T-helper 2 cell treated with Interferon-gamma antibody and Interleukin-4, amounts not matched to agents 5 μg/mL and 100 μg/mL, for 36 hours (primary cell): ENCODE measurements at places on chromosomes 6 and 20.
A peak's percentile ranks its signal among the peaks of the same experiment; 100 is the strongest.

GRCh38 chr20:31390490-31390889 is at the start of gene DEFB119:
Gene DEFB119, minus strand, starts transcription at chr20:31390590. Its CDS starts 107 bp downstream, at chr20:31390483.
- DNase-seq, result no peak

DNA sequence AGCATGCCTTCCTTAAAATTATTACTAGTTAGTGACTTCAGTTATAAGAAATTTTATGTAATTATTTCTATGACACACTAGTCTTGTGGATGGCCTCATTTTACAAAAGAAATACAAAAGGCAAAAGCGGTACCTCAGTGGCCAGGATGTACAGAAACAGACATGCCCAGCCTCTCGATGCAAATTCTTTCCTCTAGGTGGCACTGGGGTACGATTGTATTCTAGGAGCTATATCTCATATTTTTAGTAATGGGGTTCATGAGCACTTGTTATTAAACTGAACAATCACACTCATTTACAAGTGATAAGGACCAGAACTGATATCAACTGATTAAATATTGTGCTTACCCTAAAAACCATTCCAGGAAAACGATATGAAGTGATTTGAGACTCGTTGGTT is 59.8 kb downstream of the SOD2 start:
- DNase-seq, result no peak

DNA sequence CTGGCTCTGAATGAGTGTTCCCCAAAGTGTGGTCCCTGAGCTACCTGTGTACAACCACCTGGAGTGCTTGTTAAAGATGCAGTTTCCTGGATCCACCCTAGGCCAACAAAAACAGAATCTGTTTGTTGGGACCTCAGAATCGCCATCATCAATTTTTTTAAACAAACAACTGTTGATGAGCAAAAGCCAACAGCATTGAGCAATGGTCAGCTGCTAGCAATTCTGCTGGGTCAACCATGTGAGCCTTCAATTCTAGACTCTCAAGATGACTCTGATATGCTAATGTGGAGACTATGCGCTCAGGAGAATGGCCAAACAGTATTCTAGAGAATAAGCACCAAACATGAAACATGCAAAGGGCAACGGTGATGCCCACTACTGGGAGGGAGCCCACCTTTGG is 64.4 kb upstream of the IYD start:
- no peak for DNase-seq

DNA sequence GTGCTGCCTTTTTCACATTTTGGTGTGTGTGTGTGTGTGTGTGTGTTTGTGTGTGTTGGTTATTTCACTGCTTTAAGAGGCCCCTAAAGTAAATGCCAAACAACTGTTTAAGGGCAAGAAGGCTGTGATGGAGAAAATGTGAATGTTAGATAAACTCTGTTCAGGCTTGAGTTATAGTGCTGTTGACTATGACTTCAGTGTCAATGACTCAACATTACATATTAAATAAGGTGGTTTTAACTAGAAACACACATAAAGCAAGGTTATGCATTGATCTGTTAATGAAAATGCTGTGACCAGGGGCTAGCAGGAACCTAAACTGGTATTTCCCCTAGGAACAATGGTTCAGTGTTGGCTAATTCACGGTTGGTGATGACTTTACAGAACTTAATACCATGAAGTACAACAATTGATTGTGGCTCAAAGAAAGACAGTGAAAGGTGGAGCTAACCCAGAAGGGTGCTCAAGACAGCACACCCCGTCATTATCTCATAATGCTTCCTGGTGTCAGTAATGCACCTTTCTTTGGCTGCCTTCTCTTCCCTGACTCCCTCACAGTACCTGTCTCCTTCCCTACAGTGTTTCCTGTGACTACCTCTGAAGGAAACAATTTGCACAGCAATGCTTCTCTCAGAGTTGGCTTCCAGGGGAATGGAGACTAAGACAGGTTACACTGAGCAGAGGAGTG is 116.1 kb downstream of the RIN2 start:
- DNase-seq, result no peak

- peak; percentile 44 for DNase-seq
These were observed 11.5 kb downstream of the ITPR3 start for GRCh38 chr6:33632558-33633039.
